ENCODE measurements at places on chromosomes 7 and 10.

DNA sequence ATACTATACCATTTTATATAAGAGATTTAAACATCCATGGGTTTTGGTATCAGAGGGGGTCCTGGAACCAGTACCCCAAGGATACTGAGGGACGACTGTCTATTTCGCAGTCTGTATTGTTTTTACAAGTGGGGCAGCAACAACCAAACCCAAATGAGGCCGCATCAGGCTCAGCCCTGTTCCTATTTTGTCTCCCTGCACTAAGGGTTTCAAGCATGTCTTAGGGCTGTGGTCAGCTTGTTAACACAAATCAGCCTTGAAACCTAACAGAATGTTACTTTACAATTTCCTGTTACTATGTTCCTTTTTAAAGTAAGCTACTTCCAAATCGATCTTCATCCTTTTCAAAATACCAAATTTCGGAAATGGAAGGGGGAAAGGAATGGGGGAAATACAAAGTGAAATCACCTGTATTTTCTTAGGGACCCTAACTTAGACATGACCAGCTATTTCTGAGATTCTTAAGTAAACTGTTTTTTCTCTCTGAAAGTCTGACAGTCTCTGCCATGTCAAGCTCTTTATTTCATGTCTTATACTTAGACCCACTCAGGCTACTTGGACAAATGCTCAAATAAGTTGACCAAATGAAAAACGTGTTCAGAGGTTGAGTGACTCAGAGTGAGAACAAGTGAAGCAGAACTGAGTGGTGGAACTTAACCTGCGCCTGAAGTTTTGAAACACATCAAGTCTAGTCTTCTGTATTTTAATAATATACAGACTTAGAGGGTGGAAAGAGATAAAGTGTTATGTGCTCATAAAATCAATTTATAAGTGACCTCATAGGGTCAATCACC, 75.8 kb downstream of the C1GALT1 start:
- DNase-seq = no peak

DNA sequence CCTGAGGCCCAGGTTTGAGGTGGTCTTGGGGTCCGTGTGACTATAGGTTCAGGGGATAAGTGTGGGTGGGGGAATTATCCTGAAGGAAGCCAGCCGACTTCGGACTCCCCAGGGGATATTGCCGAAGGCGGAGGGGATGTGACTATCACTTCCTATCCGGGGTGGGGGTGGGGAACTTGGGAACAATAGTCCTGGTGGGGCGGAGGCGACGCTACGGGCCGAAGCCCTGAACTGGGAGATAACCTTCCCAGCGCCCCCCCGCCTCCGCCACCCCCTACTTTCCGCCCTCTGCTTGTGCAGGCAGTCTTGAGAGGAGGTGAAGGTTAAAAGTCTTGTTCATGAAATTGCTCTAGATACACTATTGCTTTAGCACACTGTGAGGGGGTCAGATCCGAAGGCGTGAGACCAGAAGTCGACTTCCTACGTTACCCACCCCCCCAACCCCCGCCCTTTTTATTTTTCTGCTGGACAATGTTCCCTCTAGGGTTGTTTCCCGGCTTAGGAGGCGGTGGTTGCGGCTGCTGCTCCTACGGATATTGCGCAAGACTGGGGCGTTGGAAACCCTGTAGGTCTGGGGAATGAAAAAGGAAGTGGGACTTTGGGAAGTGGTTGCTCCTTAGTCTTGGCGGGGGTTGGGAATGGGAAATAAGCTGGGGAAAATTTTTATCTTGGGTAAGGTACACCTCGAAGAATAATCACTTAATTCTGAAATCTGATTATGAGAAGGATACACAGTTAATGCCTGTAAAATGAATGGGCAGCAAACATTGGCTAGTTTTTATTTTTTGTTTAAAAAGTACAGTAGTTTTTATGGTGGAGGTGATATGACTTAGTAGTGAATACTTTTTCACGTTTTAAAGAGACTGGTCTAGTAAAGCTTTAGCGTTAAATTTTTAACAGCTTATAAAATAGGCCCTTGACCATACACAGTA, 1.5 kb downstream of the PTPN12 start:
- no peak for DNase-seq

DNA sequence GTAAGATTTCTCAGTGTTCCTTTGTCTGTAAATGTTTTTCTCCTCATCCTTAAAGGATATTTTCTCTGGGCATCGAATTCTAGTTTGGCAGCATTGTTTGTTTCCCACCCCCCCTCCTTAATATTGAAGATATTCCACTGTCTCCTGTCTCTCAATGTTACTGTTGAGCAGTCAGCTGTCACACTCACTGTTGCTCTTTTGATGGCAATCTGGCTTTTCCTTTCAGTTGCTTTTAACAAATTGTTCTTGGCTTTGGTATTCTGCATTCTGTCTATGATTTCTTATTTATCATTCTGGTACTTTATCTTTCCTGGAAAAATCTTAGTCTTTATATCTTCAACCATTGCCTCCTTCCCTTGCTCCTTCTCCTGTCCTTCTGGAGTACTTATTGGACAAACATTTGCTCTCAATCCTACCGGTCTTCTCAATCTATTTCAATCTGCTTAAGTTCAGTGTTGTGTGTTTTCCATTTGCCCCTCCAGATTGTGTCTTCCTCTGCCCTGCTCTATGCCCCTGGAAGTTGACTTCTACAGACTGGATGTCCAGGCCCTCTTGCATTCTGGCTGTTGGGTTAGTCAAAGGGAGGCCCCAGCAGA, 9.3 kb upstream of the GTPBP4 start:
- no peak for DNase-seq

DNA sequence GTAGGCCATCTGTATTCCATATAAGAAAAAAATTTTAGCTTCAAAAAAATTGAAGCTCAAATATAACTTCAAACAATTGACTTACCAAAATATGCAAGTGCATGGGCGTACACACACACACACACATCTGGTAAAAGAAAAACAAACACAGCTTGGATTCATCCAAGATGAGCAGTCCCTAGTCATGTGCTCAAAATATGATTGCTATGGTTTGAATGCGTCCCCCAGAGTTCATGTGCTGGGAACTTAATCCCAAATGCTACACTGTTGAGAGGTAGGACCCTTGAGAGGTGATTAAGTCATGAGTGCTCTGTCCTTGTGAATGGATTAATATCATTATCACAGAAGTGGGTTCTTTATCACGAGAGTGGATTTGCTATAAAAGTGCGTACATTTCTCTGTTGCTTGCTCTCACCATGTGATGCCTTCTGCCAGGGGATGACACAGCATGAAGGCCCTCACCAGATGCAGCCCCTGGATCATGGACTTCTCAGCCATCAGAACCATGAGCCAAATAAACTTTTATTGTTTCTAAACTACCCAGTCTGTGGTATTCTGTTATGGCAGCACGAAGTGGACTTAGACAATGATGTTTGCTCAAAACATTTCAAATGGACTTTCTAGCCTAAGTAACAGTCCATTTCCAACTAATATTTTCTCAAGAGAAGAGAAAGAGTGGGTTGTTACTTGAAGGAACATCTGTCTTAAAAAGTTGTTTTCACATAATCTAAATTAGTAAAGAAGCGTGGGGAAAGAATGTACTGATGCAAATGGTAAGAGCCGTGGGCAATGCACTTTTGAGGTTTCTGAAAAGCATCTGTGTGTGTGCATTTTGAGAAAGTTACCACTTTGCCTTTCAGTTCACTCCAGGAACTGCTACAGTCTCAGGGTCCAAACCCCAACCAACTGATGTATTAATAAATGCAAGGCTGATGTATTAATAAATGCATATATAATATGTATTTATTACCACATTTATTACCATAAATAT, 15.1 kb upstream of the SVIL start:
- no peak for DNase-seq

DNA sequence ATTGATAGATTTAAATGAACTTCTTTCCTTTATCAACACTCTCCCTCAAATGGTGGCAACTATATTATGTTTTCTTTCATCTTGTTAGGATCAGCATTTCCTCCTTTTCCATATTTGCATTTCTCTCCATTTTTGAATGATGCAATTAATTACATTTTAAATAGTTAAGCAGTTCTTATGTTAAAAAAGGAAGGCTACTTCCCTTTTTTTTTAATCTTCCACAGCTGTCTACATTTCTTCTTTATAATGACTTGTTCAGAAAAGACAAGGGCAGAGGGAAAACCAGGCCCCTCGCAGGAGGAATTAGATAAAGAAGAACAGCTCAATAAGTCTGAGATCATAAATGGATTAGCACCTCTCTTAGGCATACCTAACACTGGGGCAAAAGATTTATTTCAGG, 208.9 kb downstream of the ARL4A start:
- no peak for DNase-seq
